ENCODE measurements at places on chromosomes 6 and 20.
A peak's percentile ranks its signal among the peaks of the same experiment; 100 is the strongest.

- no peak for DNase-seq
These were observed 117.8 kb upstream of the GMDS start for GRCh38 chr6:2363211-2363610.

DNA sequence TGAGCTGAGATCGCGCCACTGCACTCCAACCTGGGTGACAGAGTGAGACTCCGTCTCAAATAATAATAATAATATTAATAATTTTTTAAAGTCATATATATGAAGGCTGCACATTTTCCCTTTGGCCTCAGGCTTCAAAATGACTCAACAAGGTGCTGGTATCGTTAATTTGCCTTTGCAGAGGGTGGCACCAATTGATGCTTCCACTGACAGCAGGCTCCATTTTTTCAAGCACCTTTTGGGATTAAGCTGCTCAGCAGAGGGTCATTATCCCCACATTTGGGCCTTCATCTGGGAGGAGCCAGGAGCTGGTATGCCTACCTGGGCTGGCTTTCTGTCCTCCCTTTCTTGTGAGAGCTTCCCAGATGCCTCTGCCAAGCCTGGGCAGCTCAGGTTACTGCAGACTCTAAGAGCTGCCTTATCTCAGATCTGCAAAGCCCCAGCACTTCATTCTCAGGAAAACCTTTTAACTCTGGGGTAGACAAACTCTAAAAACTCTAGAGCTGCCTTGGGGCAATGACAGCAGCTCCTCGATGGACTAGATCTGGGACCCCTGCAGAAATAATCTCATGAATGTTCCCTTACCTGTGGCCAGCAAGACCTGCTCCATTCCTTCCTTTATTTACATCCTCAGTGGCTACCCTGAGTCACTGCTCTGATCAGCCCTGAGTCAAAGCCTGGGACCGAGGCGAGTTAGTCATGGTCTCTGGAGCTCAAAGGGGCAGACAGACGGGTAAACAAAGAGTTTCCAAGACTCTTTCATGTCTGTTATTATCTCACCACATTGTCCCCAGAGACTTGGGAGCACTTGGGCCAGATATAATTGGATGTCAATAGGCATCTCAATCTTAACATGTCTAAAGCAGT, 80.0 kb upstream of the EYA2 start:
- peak; percentile 80 for DNase-seq

DNA sequence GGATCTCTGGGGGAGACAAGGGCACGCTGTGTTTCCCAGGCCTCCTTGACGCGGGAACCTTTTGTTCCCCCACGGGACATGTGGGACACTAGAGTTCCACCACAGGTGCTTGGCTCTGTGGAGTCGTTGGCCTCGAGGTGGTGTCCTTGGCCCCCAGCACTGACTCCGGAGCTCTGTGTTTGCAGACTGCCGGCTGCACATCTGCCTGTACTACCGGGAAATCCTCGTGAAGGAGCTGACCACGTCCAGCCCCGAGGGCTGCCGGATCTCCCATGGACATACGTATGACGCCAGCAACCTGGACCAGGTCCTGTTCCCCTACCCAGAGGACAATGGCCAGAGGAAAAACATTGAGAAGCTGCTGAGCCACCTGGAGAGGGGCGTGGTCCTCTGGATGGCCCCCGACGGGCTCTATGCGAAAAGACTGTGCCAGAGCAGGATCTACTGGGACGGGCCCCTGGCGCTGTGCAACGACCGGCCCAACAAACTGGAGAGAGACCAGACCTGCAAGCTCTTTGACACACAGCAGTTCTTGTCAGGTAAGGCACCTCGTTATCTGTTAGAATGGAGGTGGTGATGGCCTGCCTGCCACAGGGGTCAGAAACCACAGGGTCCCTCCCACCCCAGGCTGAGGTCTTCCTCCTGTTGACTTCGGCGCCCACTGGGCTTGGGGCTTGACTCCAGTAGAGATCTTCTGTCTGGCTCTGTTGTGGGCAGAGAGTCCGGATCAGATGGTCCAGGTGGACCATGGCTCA, 9.9 kb downstream of the IRF4 start:
- no peak for DNase-seq

- DNase-seq, result no peak
These were observed 50.4 kb downstream of the PHACTR1 start for GRCh38 chr6:12767016-12767415.

GRCh38 chr20:11060423-11061185, 386.8 kb upstream of the JAG1 start:
- DNase-seq, result no peak

DNA sequence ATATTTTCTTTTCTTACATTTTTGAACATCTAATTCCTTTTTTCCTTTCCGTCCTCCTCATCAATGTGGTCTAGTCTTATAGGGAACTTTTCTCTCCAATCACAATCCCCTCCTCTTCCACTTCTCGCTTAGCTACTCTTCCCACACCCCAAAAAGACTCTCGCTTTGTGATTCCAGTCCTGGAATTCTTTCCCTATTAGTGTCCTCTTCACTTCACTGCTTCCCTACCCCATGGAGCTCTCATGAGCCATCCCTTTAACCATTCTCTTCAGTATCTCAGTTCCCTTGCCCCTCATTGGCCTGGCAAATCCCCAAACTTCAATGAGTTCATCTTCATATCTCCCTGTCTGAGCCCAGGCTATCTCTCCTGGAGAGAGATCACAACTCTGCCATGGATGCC, 55.3 kb upstream of the CEP85L start:
- DNase-seq, result no peak

GRCh38 chr6:89581689-89582088, 56.9 kb downstream of the LYRM2 start:
- DNase-seq, result no peak

- no peak for DNase-seq
These were observed 11.8 kb upstream of the FOXC1 start for GRCh38 chr6:1597924-1598323.

DNA sequence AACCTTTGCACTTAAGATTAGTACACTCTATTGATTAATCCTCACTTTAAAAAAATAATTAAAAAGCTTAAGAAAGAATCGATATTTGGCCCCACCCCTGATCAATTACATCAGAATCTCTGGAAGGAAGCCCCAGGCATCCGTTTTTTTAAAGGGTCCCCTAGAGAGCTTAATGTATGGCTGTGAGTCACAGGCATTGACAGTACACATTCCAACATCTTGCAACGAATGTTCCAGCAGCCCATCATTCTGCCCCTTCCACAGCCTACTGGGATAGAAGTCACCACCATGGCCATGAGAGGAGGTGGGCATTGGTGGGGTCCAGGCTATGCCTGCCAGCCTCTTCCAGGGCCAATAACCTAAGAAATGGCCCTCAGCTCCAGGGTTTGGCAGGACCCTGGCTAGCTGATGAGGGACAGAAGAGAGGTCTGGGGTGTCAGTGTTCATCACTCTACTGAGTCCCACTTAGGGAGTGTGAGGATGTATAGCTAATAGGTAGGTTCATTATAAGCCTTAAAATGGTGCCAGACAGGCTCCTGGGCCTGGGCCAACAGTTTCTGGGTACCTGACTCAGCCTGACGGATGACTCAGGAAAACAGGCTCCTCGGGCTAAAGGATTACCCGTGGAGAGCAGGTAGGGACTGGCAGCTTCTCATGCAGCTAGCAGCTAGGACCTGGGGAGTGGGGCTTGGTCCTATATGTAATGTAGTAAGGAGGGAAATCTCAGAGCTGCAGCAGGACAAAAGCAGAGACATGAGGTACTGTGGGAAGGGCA, 40.4 kb downstream of the MDGA1 start:
- no peak for DNase-seq

- DNase-seq, result no peak
These were observed 153.0 kb downstream of the NKAIN2 start for GRCh38 chr6:123956492-123957139.

DNA sequence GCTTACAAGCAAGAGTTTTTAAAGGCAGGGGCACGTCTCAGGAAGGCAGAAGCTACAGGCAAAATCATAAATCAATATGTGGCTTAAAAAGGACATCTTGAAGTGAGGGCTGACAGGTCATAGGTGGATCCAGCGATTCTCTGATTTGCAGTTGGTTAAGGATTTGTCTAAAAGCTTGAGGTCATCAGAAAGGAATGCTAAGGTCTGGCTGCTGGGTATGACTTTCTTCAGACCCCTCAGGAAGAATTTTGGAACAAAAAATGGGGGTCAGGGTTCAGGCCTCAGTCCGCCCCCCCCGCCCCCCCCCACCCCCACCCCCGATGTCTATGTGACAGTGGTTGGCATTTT, 261.9 kb downstream of the CDH4 start:
- DNase-seq, result no peak

- no peak for DNase-seq
These were observed 390.2 kb downstream of the UTRN start for GRCh38 chr6:144675231-144675861.

GRCh38 chr20:45426320-45427016, 10.5 kb downstream of the PIGT start:
- DNase-seq, result no peak

DNA sequence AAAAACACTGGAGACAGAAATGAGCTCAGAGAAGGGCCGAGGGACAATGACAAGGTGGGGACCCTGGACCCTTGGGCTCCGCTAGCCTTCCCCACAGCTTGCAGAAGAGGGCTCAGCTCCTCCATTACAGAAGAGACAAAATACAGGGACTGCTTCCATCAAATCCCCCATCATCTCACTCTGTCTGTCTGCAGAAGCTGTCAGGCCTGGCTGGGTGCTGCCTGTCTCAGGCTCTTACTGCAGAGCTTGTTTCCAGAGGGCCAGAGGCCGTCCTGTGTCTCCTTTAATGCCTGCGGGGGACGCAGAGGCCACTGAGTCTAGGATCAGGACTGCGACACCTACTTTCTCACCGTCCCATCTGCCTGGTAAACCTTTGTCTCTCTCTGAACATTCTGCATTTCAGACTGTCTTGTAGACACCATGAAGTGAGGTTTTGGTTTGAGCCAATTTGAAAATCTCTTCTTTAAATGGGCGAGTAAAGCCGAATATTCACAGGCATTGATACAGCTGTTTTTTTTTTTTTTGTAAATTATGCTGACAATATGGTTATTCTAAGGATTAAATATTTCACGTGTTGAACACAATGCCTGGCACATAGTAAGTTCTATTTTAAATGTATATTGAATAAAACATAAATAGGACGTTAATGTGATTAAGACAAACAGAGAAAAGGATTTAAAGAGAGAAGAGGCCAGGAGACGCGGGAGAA, 28.3 kb downstream of the RNASET2 start:
- no peak for DNase-seq

DNA sequence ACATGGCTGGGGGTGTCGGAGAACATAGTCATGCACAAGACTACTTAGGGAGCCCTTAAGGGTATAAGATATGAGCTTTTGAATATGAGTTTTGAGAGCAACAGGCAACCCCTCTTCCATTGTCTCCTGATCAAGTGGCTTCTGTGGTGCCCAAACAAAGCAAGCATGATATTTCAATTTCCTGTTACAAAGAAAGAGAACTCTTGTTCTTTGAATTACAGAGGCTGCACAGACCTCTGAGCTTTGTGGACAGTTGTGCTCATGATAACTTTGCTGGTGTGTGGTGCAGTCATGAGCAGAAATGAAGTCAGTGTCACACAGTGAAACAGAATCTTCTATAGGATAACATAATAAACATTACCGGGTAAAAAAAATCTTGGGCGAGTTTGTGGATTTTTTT, 66.8 kb upstream of the THEMIS start:
- DNase-seq, result no peak

GRCh38 chr6:14946753-14947152, 299.1 kb upstream of the JARID2 start:
- DNase-seq, result no peak

DNA sequence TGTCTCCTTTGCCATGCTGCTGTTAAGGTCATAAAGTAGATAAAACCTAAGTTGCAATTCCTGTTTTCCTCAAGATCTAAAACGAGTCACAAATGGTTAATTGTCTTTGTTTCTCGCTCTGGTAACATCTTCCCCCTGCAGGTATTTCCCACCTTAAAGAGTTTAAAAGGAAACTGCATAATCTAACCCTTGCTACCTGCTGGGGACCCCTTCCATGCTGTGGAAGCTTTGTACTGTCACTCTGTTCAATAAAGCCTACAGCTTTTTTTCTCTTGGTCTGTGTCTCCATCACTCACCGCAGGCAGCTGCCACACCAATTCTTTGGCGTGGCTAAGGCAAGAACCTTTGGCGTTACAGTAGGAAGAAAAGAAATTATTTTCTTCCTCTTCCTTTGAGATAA, 117.7 kb upstream of the GJE1 start:
- DNase-seq, result no peak

DNA sequence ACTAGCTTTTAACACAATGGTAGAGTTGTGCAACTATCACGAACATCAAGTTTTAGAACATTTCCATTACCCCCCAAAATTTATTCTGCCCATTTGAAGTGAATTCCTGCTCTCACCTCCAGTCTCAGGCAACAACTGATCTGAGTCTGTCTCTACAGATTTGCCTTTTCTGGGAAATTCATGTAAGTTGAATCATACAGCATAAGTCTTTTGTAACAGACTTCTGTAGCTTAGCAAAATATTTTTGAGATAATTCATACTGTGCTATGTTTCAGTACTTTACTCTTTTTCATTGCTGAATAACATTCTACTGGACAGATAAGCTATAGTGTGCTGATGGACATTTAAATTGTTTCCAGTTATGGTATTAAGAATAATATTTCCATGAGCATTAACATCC, 447.3 kb upstream of the GJE1 start:
- DNase-seq, result no peak

DNA sequence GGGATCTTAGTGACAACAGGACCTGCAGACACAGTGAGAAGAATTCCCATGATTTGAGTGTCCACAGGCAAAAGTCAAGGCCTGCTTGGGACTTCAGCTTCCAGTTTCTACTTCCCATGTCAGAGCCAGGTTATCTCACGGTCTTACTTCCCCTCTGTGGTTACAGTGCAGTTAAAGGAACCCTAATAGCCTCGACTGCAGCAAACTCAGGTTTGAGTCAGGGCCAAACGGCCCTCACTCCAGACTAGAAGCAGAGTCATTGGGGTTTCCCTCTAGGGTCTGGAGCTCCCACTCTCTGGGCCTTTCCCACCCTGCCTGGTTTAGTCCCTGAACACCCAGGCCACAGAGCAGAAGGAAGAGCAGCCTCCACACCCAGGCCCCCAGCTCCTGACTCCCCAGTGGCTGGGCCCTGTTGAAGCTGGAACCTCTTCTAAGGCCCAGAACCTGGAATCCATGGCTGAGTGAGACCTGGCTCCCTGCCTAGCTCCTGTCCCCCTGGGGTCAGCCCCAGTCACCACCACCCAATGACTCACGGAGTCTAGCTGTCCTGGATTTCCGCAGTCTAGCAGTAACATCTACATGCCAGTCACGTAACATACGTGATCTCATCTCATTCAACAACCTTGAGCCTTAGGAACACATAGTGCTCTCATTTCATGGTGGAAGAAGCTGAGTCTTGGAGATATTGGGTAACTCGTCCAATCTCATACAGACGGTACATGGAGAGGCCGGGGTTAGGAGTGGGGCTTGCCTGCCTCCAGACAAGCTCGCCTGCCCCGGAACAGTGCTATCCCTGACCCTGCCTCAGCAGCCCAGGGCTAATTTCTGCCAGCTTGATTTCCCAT, 9.2 kb upstream of the GHRH start:
- no peak for DNase-seq

DNA sequence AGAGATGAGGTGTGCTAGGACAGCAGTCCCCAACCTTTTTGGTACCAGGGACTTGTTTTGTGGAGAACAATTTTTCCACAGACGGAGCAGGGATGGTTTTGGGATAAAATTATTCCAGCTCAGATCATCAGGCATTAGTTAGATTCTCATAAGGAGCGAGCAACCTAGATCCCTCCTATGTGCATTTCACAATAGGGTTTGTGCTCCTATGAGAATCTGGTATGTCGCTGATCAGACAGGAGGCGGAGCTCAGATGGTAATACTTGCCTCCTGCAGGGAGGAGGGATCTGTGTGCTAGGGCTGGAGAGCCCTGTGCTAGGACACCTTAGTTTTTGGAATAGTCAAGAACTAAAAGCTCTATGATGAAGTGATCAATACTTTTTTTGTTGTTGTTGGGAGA, 2.5 kb downstream of the SMIM13 start:
- DNase-seq, result peak; percentile 19
